ENCODE measurements at places on chromosomes 1 and 21. TPM values are rescaled to one million over a fixed set of nuclear protein-coding genes. Genes with fewer than 3 reads are reported as not detected.

DNA sequence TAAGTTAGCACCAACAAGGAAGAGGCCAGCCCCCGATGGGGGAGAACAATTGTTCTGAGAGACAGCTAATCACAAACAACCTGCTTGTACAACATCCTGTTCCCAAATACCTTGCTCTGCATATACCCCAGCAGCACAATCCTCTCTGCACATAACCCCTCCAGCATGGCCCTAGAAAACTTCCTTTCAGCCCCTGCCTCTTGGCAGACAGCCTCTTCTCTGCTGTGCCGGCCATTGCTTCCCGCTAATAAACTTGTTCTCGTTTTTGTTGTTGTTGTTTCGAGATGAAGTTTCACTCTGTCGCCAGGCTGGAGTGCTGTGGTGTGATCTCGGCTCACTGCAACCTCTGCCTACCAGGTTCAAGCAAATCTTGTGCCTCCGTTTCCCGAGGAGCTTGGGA is 392.7 kb downstream of the SMYD3 start:
- no peak for DNase-seq

GRCh38 chr1:233518344-233518743 is 95.6 kb upstream of the KCNK1 start:
- no peak for DNase-seq

GRCh38 chr21:45313015-45313414 is 25.3 kb upstream of the POFUT2 start:
- DNase-seq, result no peak

DNA sequence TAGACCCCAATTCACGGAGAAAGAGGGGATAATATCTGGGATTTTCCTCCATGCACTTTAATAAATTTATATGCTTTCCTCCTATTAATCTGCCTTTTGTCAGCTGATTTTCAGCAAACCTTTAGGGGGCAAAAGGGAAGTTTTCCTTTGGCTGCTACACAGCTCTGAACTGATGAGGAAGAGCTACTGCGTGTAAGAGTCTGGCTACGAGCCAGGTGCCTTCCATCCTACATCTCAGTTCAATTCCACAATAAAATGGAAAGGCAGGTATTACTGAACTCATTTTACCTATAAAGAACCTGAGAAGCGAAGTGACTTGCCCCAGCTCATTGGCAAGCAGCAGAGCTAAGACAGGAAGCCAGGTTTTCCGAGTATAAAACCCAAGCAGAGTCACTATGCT is 28.3 kb upstream of the ZNF326 start:
- DNase-seq, result no peak

DNA sequence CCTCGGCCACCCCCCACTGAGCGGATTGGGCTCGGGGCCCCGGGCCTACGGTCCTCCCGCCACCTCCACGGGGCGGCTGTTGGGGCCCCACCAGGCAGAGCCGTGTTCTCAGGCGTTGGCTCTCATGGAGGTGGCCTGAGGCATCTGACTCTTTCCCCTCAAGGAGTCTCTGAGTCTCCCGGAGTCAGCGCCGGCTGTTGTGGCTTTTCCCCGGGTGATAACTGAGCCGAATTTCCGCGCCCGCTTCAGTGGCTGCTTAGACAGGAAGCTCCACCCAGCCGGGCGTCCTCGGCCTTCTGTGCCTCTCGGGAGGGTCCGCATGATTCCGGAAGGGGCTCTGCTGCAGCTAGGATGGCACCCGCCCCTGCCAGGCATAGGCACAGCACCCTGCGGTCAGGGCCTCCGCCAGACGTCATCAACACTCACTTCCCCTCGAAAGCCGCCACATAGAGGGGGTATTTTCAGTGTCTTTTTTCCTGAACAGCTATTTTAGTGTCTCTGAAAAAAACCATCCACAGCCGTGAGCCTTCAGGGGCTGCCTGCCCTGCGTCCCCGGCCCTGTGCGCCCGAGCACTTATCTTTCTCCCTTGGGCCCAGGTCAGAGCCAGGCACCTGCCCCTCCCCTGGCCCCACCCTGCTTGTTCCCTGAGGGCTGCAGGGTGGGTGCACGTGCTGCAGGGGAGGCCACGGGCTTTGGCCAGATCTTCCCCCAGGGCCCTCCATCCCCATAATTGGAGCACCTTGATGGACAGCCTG is 72.9 kb downstream of the SKI start:
- no peak for DNase-seq

DNA sequence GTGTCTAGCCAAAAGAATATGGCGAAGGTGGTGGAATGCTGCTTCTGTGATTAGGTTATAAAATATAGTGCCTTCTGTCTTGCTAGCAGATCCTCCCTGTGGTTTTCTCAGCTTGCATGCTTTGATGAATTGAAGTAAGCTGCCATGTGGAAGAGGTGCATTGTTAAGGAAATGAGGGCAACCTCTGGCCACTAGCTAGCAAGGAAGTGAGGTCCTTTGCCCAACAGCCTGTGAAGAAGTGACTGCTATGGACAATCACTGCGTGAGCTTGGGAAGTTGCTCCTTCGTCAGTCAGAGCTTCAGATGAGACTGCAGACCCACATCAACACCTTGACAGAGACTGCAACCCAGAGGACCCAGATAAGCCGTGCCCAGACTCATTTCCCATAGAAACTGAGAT is 109.4 kb downstream of the GIPC2 start:
- DNase-seq, result no peak

GRCh38 chr1:204841798-204842197 is 28.9 kb upstream of the NFASC start:
- no peak for DNase-seq

DNA sequence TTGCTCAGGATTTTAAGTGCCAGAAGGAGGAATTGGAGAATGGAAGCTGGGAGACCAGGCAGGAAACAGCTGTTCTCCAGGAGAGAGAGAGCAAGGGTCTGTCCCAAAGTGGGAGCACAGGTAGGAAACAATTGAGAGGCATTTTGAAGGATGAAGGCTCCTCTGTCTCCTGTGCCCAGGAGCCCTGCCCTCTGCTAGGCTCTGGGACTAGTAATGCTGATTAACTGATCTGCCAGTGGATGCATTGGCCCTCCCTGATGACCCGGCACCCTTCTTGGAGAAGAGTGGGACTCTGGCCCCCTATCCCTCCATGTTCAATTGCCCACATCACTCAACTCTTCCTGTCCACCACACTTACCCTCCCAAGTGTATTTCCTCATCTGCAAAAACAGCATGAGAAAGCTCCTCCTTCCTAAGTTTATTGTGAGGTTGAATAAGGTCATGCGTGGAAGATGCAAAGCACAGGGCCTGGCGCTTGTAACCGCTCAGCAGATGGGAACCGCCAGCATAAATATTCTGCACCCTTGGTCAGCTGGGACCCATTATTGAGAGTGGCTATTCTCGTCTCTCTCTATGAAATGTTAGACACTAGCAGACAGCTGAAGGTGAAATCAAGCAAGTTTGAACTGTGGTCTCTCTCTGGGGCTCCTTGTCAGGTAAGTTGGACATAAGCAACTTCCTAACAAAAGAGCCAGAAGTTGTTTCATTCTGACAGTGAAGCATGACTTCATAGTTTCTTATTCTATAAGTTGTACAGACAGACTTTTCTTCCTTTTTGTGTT is 63.0 kb upstream of the ANGPTL1 start:
- no peak for DNase-seq

GRCh38 chr21:33659568-33659949 is 17.3 kb downstream of the ITSN1 start:
- no peak for DNase-seq

- DNase-seq, result no peak
Measured at GRCh38 chr1:18899363-18900049, 2.8 kb downstream of the ALDH4A1 start.

OMA1 gene
- 5.1 TPM for total RNA-seq

SPATA21 gene
- not detected for total RNA-seq

ALDH4A1 gene
- total RNA-seq, result 10.4 TPM

SGIP1 gene
- total RNA-seq, result 4.4 TPM

All from astrocyte (in vitro differentiated cells and primary cell).